ENCODE measurements at places on chromosomes 1 and 21. TPM values are rescaled to one million over a fixed set of nuclear protein-coding genes. Genes with fewer than 3 reads are reported as not detected.

DNA sequence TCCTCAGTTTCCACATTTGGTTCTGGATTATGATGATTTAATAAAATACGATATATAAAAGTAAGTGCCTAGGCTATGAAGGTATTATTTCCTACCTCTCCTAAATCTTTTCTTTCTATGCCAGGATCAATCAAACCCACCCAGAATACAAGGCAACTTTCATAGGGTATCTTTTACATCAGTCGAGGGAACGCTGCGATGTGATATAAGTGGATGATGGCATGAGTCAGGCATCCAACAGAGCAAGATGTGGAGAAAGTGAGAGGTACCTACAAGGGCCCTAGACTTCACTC is 781 bp downstream of the TTLL7 start:
- no peak for DNase-seq

- no peak for DNase-seq
These were observed 96.4 kb upstream of the HOOK1 start for GRCh38 chr1:59718064-59718988.

GRCh38 chr1:51643362-51643761 is 26.5 kb downstream of the OSBPL9 start:
- DNase-seq, result no peak

Gene PRELP
- not detected for polyA plus RNA-seq

DNA sequence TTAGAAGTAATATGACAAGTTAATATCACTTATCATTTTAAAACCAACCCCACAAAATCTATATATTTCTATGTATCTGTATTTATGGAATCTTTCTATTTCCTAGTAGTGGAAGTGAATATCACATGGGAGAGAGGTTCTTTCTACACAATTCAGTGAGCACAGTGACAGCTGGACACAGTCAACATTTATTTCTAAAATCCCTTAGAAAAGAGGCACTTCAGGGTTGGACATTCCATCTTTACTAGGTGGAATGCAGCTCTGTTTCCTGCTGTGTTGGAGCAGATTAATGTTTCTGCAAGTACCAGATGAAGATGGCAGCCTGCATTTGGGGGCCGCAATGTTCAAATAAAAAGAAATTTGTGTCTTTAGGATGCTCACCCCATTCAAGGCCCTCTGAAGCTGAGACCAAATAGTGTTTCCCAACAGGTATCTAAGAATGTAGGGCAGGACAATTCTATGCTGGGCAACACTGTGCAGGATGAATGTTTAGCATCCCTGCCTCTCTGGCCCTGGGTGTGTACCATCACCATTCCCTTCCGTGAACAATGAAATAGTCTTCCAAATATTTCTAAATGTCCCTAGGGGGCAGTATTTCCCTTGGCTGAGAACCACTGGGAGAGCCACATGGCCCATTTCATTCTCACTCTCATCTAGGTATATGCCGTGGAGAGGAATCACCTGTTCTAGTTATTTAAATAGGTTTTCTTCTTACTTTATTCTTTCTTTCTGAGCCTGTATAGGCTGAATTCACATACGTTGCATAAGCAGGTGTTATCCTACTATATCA is 394.8 kb downstream of the PRDM2 start:
- no peak for DNase-seq

GRCh38 chr1:229848752-229849677 is 218.0 kb upstream of the GALNT2 start:
- peak; percentile 48 for DNase-seq

DNA sequence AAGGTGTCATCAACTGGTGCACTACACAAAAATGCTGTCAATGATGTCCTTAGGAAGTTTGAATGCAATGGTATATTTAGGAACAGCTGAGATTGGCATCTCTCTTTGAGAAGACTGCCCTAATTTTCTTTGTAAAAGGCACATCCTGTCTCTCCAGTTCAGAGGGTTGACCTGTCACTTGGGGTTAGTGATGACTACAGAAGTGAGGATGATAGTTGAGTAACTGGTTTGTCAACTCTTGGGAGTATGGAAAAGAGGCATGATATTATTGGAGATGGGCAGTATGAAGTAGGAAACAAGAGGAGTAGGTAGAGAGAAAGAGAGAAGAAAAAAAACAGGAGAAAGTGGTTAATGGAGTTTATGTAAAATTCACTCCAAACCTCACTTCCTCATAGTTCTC is 40.4 kb upstream of the PIGC start:
- DNase-seq, result no peak

Gene SMAP2
- 7.1 TPM for polyA plus RNA-seq

- no peak for DNase-seq
These were observed 89.7 kb downstream of the PBX1 start for GRCh38 chr1:164648636-164649035.

DNA sequence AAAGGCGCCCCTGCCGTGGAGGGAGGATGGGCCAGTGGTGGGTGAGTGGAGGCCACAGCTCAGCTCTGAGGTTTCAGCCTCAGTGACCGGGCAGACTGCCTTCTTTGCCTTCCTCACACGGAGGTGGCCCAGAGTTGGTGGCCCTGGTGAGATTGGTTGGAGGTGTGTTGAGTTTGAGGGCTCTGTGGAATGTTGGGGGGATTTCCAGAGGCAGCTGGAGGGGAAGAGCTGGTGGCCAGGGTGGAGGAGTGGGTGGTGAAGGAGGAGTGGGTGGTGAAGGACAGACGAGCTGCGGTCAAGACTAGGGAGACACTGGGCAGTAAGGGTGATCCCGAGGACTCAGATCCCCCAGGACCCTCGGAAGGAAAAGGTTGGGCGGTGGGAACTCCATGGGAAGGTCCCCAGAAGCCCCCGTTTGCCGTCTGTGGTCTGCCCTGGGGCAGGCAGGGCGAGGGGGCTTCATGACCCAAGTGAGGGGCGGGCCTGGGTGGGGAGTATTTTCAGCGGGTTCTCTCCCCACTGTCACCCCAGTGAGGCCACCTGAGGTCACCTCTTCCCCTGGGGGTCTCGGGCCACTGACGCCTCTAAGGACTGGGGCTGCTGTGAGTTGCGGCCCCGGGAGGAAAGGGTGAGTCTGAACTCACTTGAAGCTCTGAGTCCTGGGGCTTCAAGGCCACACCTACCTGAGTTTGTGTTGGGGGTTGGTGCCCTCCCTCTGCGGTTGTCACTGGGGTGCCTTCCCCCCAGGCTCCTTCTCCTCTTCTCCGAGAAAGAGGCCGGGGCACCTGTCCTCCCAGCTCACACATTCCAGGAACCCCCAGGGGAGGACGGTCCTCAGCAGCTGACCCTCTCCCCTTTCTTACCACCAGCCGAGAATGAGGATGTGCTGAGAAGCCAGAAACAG is 22.7 kb upstream of the PIK3CD start:
- no peak for DNase-seq

- DNase-seq, result no peak
These were observed 1.1 kb upstream of the SETDB1 start for GRCh38 chr1:150925080-150925479.

Gene NBPF20
- 1.6 TPM for polyA plus RNA-seq

DNA sequence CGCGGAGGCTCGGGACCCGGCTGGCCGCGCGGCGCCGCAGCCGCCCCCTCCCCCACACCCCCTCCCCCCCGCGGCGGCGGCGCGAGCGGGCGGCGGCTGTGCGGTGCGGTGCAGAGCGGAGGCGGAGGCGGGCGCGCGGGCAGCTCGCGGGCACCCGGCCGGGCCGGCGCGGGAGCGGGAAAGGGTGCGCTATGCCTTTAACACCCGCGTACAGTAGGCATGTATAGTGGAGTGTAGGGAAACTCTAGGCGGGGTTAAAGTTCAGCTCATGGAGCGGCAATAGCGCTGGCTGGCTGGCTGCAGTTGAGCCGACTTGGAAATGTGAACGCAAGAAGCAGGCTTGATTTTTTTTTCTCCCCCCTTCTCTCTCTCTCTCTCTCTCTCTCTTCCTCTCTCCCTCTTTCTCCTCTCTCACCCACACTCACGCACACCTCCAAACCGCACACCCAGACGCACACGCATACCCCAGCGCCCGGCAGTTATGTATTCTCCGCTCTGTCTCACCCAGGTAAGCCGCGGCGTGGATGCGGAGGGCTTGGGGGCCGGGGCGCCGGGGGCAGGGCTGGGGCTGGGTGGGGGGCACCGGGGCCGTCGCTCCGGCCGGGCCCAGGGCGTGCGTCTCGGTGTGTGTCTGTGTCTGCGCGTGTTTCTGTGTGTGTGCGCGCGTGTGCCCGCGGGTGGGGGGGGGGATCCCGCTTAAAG is at the start of gene NFIA:
TSS of gene NFIA (plus strand) at position 251 of the 702 bp plus-strand sequence.
- peak; percentile 61 for DNase-seq

- no peak for DNase-seq
These were observed 95.4 kb upstream of the KLHDC7A start for GRCh38 chr1:18385239-18385790.

GRCh38 chr1:32411261-32411660 is 17.0 kb upstream of the BSDC1 start:
- DNase-seq, result no peak
